ENCODE measurements at places on chromosomes 11 and 22.

GRCh38 chr11:8593455-8593854, 573 bp downstream of the STK33 start:
- no peak for DNase-seq

- no peak for DNase-seq
Measured at GRCh38 chr22:19106886-19107729, 15.1 kb downstream of the DGCR2 start.

DNA sequence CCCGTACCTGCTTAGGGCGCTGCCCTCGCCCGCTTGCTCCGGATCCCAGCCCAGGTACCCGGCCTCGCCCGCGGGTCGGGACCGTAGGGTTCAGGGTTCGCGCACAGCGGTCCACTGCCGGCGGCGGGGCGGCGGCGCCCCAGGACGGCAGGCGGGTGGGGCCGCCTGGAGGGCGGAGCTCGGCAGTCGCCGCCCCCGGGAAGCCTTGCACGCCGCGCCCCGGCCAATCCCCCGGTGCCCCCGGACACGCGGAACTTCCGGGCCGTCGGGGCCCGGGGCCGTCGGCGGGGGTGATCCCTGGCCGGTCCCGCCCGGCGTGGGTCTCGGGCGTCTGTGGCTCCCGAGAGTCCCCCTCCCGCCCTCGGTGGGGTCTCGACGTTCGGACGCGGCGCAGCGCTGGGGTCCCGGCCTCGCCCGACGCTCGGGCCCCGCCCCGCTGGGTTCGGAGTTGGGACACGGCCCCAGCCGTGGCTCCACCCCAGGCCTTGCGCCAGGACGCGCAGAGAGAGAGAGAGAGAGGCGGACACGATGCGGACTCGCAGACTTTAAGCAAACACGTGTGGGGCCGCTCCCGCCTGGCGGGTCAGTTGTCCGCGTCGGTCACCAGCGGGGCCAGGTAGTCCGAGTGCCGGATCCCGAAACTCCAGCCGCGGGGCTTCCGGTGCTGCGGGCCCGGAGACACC, at the start of gene TYMP:
TSS of gene TYMP (minus strand) at position 116 of the 683 bp plus-strand sequence. CDS start 303 bp downstream, outside the sequence.
- DNase-seq, result peak; percentile 81

- DNase-seq, result no peak
Measured at GRCh38 chr11:111645657-111646316, 43.5 kb downstream of the SIK2 start.

DNA sequence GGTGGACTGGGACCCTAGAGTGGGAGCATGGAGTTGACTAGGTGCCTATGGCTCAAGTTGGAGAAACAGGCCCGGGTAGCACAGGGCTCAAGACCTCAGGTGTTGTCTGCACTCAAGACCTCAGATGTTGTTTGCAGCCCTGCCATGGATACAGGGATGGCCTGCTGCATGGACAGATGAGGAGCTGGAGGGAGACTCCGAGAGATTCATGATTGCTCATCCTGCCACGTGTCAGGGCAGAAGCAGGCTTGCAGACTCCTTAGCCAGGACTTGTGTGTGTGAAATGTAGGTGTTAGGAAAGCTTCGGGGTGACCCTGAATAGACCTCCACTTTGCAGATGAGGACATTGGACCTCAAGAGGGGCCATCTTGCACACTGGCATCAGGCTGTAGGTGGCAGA, 921 bp downstream of the CCDC116 start:
- no peak for DNase-seq

- DNase-seq, result no peak
Measured at GRCh38 chr11:921921-922678, 3.6 kb upstream of the AP2A2 start.

- no peak for DNase-seq
Measured at GRCh38 chr11:10900681-10901415, 43.0 kb upstream of the ZBED5 start.

- no peak for DNase-seq
Measured at GRCh38 chr11:86570451-86570850, 102.0 kb downstream of the ME3 start.

GRCh38 chr22:25490896-25491295, 73.6 kb upstream of the GRK3 start:
- no peak for DNase-seq

- DNase-seq, result no peak
Measured at GRCh38 chr11:92245700-92246271, 21.2 kb downstream of the FAT3 start.

DNA sequence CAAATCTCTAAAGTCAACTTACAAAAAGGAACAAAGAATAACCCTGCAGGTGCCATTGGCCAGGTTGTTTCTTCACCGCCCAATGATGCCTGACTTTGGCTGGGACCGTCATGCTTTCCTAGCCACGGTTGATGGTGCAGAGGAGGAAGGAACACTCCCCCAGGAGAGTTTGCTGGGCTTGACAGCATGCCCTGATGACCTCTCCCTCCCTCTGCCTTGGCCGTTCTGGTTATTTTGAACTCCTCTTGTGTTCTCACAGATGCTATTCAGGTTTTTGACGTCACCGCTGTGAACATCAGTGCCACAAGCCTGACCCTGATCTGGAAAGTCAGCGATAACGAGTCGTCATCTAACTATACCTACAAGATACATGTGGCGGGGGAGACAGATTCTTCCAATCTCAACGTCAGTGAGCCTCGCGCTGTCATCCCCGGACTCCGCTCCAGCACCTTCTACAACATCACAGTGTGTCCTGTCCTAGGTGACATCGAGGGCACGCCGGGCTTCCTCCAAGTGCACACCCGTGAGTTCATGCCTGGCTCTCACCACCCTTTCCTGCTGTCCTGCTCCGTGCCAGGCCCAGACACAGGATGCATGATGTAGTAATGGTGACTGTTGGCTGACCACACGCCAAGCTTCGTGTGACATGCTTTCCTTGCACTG, 89.0 kb upstream of the OR4B1 start:
- DNase-seq, result no peak

GRCh38 chr22:49286181-49286760, 541.4 kb downstream of the BRD1 start:
- no peak for DNase-seq

DNA sequence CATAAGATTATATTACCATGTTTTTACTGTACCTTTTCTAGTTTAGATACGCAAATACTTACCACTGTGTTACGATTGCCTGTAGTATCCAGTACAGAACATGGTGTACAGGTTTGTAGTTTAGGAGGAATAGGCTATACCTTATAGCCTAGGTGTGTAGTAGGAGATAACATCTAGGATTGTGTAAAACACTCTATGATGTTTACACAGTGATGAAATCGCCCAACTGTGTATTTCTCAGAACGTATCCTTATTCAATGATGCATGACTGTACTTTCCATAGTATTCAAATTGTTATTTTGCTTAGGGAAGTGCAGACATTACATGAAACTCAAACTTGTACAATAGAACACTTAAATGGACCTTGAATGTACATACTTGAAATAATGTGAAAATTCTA, 188.1 kb upstream of the PDGFD start:
- no peak for DNase-seq

Data from CD4-positive, alpha-beta T cell treated with Interleukin-12 subunit alpha and Interleukin-12 subunit beta, for 1 hour (primary cell).